ENCODE measurements at places on chromosomes 16 and 17. TPM values are rescaled to one million over a fixed set of nuclear protein-coding genes. Genes with fewer than 3 reads are reported as not detected.

The KRT222 gene
- 0.30 TPM for total RNA-seq

The STARD3 gene
- 49.8 TPM for total RNA-seq

The SLC12A3 gene
- total RNA-seq, result not detected

The CLEC18A gene
- 0.07 TPM for total RNA-seq

The OR1A1 gene
- total RNA-seq, result not detected

The SLFN13 gene
- total RNA-seq, result 4.2 TPM

The FBXL16 gene
- total RNA-seq, result 3.1 TPM

The GALNS gene
- total RNA-seq, result 47.3 TPM

The EVPLL gene
- total RNA-seq, result 0.06 TPM

The MYO15A gene
- 0.63 TPM for total RNA-seq

The MT3 gene
- 0.40 TPM for total RNA-seq

The TERB1 gene
- total RNA-seq, result not detected

The TNFRSF13B gene
- not detected for total RNA-seq

The PERCC1 gene
- not detected for total RNA-seq

The ENPP7 gene
- not detected for total RNA-seq

The MPP3 gene
- total RNA-seq, result 17.4 TPM

The C16orf95 gene
- total RNA-seq, result 8.3 TPM
